ENCODE measurements at places on chromosomes 1 and 21. TPM values are rescaled to one million over a fixed set of nuclear protein-coding genes. Genes with fewer than 3 reads are reported as not detected.

Gene CRABP2
- total RNA-seq, result 0.67 TPM

Gene KCNJ9
- not detected for total RNA-seq

Gene TTC39A
- total RNA-seq, result 15.4 TPM

Gene NBPF8
- 4.7 TPM for total RNA-seq

DNA sequence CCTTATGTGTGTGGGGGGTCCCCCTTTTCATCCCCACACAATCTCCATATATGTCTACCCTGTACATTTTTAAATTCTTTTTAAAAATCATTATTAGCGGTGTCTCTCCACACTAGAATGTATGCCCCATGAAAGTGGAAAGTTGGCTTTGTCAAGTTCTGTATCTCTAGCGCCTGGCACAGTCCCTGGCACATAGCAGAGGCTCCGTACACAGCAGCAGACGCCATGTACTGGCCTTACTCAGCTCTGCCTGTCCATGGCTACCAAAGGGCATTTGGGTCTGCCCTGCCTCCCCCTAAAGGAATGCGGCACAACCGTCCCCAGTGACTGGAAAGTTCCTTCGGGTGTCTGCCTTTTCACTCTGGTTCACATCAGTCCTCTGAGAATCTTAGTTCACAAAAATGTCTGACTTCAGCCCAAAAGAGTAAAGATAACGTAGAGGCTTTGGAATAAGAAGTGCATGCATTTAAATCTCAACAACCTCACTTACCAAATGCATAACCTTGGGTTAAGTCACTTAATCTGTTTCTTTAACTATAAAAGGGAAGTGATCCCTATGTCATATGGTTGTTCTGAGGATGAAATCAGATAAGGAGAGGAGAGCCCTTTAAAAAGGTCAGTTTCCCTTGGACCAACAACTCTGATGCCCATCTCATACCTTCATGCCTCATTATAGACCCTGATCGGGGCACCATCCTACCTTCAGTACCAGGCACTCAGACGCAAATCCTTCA is 61.1 kb downstream of the CD46 start:
- DNase-seq, result no peak

- DNase-seq, result no peak
These were observed 216.1 kb upstream of the GRIK3 start for GRCh38 chr1:37250371-37250770.

DNA sequence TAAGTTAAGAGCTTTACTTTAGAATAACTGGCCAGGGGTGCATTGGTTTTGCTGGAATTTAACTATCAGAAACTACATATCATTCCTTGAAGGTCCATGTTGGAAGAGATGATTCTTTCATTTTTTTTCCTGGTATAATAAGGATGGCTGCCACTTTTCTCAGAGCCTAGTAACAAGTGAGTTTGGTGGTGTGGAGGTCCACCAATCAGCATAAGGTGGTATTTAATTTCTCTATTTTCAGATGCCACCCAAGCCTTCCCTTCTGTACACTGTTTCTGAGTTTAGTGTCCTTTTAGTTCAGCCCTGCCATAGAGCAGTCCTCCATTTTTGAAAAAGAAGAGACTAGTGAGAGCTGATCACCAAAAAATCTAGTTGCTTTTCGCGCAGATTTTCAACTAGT is 386.3 kb downstream of the USP25 start:
- DNase-seq, result no peak

GRCh38 chr1:30777060-30777903 is 19.7 kb upstream of the LAPTM5 start:
- DNase-seq, result no peak
